Endothelial cell (in vitro differentiated cells): ENCODE measurements at places on chromosomes 3 and 15. TPM values are rescaled to one million over a fixed set of nuclear protein-coding genes. Genes with fewer than 3 reads are reported as not detected.

DNA sequence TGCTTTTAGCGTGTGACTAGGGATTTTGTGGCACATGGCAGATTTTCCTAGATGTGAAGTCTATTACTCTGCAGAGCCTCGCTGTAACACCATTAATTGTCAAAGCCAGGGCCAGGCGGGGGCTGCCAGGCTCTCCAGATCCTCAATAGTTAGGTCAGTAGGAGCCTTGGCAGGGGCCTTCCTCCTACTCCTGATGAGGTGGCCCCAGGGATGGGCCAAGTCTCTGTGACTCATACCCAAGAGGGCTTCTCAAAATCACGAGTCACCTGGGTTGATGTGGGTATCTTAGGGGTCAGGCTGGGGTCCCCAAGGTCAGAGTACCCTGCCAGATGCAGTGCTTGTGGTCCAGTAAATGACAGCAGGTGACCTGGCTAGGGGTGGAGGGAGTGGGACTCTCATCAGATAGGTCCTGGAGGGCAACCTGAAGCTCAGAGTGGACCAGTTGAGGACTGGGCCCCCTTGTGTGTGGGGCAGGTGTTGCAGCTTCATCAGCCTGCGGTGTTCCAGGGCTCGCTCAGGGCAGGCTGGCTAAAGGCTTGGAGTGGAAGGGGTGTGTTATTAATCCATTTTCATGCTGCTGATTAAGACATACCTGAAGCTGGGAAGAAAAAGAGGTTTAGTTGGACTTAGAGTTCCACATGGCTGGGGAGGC lies 88.5 kb upstream of the MYZAP start:
- peak; percentile 37 for DNase-seq

DNA sequence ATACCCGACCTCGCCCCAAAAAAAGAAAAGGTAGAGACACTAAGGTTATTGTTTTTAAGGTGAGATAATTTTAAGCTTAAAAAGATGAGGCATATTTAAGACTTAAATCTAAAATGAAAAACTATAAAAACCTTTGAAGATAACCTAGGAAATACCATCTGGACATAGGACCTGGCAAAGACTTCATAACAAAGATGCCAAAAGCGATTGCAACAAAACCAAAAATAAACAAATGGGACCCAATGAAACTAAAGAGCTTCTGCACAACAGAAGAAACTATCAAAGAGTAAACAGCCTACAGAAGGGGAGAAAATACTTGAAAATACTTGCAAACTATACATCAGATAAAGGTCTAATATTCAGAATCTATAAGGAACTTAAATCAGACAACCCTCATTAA lies 80.9 kb downstream of the TMCC1 start:
- no peak for DNase-seq

- DNase-seq, result no peak
Observed at GRCh38 chr3:67047051-67047450, 48.9 kb downstream of the KBTBD8 start.

DNA sequence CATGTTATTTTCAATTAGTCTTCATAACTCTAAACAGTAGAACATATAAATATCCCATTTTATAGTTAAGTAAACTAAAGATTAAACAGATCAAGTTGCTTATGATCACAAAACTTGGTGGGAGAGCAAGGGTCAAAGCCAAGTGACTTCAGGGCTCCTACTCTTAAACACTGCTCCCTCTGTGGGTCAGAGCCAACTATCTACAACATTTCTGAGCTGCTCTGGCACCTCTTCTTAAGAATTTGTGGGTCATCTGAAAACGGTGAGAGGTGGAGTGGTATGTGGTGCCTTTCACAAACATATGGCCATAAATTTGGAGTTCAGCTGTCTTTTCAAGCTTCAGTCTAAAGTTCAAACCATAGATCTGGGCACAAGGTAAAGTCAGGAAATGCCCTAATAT lies 10.9 kb downstream of the ATG3 start:
- DNase-seq, result no peak

GRCh38 chr3:34863485-34863884 lies 775.8 kb upstream of the ARPP21 start:
- DNase-seq, result no peak

- no peak for DNase-seq
Observed at GRCh38 chr3:112372396-112372795, 39.4 kb downstream of the CD200 start.

- no peak for DNase-seq
Observed at GRCh38 chr15:70505411-70505919, 257.9 kb downstream of the UACA start.

- peak; percentile 81 for DNase-seq
Observed at GRCh38 chr15:90219421-90220141, 14.2 kb downstream of the CIB1 start.

GRCh38 chr3:106068795-106069194 lies 200.0 kb upstream of the CBLB start:
- no peak for DNase-seq

- peak; percentile 4 for DNase-seq
Observed at GRCh38 chr15:64461721-64462162, 1.4 kb downstream of the ZNF609 start.

DNA sequence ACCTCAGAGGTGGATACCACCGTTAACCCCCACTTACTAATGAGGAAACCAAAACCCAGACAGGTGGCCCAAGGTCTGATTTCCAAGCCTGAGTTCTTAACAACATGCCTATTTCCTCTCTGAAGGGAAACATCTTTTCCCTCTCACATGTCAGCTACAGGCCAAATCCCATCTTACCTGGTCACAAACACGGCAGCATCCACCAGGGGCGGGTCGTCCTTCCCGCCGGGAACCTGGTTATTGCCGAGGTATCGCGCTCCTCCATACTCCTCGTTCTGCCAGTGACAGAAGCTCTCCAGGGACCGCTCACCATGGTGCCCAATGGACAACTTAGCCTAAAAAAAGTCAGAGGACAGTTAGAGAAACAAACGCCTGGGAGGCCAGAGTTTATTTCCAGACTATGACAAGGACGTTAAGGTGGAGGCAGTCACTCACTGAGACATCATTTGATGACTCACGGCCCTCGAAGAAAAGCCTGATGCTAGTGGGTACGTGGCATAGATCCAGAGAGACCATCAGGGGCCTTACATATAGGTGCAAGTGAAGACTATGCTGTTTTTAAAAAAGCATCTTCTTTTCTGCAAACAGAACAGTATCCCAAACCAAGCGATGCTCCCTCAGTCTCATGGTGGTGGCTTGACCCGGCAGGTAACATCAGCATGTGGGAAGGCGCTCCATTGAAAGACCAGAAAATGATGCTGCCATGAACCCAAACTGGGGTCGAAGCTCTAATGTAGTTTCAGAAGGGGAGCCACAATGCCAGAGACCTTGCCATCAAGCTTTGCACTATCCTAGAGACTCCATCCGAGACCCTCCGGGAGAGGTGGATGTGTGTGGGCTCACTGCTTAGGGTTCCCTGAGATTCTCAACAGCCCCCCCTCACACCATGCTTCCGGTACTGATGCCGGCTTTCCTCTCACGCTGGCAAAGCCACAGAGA lies 80.2 kb downstream of the ADAMTS17 start:
- no peak for DNase-seq

DNA sequence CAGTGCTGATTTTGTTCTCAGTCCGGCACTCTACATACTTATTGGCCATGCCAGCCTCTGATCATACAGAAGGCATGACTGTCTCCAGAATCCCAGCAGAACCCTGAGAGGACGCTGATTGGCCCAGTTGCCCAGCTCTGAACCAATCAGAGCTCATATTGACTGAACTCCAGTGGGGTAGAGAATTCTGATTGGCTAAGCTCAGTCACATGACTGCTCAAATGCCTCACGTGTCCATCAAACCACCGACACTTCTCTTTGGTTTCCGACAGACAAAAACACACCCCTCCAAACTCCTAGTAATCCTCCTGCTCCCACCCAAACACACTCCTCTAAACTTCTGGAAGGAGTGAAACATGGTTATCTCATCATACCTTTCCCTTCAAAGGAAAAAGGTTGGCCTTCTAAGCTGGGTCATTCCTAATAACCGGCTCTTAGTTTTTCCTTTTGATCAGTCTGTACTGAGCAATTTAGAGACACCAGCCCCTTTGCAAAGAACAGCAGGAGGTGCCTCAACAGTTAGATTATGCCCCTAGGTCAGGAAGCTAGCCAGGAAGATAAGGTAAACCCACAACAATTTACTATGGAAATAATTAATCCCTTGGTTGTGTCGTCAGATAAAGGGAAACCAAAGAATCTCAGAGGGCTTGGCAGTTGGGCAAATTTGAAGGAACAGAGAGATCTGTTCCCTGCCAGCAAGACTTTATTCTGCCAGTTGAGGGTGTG lies 187.8 kb downstream of the TLE3 start:
- DNase-seq, result no peak

DNA sequence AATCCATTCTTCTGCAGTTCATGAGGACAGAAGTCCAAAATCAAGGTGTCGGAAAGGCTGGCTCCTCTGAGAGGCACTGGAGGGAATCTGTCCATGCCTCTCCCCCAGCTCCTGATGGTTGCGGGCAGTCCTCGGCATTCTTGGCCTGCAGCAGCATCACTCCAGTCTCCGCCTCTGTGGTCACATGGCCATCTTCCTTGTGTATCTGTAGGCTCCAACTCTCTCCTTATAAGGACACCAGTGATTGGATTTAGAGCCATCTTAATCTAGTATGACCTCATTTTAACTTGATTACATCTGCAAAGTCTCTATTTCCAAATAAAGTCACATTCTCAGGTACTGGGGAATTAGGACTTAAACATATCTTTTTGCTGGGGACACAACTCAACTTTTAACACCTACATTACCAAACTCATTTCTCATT lies 56.0 kb upstream of the FLNB start:
- no peak for DNase-seq

DNA sequence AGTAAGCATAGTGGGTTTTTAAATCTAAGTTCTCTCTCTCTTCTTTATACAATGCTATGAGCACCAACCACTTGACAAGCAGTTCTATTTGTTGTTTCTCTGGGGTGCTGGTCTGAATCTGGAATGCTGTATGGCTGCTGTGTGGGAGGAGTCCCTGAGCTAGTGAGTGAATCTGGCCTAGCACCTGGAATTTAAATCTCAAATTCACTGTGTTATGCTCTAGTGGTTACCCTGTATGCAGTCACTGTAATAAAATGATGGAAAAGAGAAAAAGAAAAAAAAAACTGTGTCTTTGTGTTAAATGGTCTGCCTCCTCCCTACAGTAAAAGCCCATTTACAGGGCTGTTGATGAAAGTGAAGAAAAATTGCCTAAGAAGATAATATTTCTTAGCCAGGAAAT lies 155.0 kb downstream of the ATP8B4 start:
- no peak for DNase-seq

- no peak for DNase-seq
Observed at GRCh38 chr15:54803134-54803808, 393.5 kb downstream of the RSL24D1 start.

GRCh38 chr3:127849368-127849767 lies 27.1 kb upstream of the MGLL start:
- no peak for DNase-seq

DNA sequence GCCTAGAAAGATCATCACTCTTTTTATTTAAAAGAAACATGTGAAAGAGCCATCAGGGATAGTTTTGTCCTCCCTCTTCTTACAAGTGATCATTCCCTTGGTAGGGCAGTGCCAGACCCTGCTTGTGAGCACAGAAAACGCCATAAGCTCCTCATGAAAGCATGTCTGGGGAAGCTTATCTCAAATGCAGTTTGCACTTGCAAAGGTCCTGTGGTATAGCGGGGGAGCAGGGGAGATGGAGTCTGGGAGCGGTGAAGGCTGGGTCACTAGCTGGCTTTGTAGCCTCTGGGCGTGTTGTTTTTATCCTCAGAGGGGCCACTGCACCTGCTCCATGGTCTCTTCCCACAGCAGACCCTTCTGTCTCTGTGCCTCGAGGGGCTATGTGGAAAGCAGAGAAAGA lies 141.9 kb downstream of the IGF1R start:
- DNase-seq, result no peak

DNA sequence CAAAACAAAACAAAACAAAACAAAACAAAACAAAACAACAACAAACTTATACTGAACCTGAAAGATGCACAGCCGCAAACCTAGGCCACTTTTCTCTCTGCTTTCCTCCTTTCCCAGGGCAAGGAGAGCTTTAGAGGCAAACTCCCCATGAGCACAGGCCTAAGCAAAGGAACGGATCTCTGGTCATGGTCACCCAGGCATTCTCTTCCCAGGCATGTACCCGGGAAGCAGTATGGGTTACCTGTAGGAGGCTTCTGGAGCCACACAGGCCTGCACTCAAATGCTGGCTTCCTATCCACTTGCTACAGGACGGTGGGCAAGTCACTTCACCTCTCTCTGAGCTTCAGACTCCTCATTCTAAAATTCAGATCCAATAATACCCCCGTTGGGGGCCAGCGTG lies 171.8 kb downstream of the SMAD6 start:
- DNase-seq, result no peak

DNA sequence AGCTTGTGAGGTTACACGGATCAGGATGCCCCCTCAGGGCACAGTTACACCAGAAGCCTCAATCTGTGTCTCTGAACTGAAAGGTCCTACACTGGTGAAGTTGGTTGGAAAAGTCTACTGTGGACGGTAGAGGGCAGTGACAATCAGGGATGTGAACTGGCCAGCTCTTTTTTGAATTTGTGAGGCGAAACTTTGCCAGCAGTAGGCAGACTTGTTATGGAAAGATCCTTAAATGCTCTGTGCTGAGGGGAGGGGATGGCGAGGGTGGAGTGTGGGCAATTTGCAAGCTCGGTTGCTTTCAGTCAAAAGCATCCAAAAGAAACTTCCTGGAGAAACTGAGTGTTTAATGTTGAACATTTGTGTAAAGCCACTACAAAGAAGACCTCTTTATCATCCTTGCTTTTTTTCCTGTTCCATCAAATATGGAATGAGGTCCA lies 127.4 kb upstream of the ABHD17C start:
- peak; percentile 64 for DNase-seq

DNA sequence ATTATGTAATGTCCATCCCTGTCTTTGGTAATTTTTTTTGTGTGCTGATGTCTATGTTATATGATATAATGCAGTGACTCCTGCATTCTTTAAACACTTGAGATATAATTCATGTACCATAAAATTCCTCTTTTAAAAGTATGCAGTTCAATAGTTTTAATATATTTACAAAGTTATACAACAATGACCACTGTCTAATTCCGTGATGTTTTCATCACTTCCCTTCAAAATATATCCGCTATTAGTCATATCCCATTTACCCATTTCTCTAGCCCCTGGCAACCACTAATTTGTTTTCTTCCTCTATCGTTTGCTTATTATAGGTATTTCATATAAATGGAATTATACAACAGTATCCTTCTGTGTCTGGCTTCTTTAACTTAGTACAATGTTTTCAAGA lies 64.9 kb upstream of the SUCLG2 start:
- DNase-seq, result no peak

CCK gene
- total RNA-seq, result not detected

PLA2G4B gene
- 2.9 TPM for total RNA-seq

DAZL gene
- total RNA-seq, result 0.33 TPM

CLEC3B gene
- 0.41 TPM for total RNA-seq

TMEM42 gene
- total RNA-seq, result 17.7 TPM

LCTL gene
- not detected for total RNA-seq

NPAP1 gene
- total RNA-seq, result 0.18 TPM

TMIE gene
- 0.23 TPM for total RNA-seq

POLQ gene
- total RNA-seq, result 2.1 TPM

OCA2 gene
- not detected for total RNA-seq

PARP16 gene
- total RNA-seq, result 2.8 TPM

ARMC8 gene
- 39.6 TPM for total RNA-seq

NR1I2 gene
- total RNA-seq, result 0.23 TPM
